RCC 7860 (cell line): ENCODE measurements at places on chromosomes 2 and 18.

DNA sequence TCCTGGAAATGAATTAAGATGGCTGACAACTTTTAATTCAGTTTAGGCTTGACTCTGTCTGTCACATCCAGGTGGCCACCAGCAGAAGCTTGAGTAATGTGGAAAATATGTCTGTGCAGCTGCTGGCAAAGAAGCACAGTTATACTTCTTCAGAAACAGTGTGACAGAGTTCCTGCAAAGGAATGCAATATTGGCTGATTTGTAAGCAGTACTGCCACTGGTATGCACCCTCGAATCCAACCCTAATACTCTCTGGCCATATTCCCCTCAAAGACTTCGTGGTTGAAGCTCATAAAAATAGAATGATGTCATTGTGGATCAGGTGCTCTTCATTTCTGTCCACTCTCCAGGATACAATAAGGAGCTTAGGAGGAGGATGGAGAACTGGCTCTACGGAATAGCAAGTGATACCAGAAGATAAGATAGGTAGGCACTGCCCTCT, 86.2 kb downstream of the METTL8 start:
- peak; percentile 88 for DNase-seq

DNA sequence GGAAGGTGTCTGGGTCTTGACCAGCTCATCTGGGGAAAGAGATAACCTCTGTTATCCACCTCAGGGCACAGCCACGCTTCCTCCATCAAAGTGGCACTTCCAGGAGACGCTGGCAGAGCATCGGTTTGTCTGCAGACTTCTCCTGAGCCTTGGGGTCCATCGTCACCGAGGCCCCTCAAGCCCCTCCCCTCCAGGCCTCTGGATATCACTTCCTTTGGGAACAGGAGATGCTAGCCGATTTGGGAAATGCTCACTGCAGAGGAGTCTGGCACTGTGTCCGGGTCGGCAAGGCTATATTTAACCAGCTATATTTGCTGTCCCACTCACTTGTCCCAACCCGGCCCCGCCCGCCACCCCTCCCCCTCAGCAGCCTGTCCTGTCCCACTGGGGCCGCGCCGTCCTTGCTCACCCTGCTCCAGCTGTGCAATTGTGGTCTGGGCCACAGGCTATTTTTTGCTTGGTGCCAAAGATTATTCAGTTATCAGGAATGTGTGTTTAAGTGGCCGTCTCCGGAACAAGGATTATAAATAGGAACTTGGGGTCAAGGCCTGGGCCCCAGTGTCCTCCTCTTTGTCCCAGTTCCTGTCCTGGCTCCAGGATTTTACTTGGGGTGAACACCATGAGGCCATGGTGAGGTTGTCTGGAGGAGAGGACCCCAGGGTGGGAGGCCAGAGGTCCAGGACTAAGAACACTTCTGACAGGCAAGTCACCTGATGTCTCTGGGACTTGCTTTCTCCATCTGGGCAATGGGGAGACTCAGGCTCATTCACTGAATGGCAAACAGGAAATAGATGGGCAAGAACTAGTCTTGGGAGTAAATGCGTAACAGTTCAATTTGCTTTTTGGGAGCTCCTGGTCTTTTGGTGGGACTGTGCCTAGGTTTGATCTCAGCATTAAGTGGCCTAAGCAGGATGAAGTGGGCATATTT, 263.6 kb downstream of the DYSF start:
- peak; percentile 81 for DNase-seq

GRCh38 chr2:128498589-128498988, 179.9 kb upstream of the HS6ST1 start:
- DNase-seq, result no peak

GRCh38 chr2:151280271-151280670, 9.2 kb downstream of the NMI start:
- peak; percentile 2 for DNase-seq

GRCh38 chr2:16200554-16201193, 260.3 kb downstream of the MYCN start:
- DNase-seq, result no peak

DNA sequence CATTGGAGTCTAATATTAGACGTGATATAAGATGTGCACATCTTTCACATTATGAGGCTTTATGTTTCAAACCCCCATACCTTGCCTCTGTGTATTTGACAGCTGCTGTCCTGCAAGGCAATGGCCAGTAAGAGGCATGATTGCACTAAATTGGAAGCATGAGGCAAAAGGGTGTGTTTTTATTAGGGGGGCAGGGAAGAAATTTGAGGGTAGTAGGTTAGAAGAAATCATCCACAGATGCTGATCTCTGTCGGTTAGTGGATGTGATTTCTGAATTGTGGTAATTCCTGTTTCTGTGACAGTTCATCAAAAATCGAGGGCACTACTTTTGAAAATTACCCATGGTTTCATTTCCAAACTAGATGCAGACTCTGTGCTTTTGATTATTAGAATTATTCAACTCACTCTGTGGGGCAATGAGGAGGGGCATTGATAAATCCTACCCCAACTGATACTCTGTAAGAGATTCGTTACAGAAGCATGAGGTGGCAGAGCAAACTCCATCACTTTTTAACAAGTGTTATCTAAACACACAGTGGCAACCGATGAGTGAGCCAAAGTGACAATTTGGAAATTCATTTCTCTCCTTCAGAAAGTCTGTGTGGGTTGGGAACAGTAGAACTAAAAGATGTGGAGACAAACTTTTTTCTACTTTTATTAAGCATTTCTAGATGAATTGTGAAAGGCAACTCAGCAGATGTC, 453.0 kb downstream of the ARHGAP15 start:
- DNase-seq, result no peak

- DNase-seq, result no peak
Observed at GRCh38 chr2:205586626-205587025, 95.7 kb upstream of the NRP2 start.

DNA sequence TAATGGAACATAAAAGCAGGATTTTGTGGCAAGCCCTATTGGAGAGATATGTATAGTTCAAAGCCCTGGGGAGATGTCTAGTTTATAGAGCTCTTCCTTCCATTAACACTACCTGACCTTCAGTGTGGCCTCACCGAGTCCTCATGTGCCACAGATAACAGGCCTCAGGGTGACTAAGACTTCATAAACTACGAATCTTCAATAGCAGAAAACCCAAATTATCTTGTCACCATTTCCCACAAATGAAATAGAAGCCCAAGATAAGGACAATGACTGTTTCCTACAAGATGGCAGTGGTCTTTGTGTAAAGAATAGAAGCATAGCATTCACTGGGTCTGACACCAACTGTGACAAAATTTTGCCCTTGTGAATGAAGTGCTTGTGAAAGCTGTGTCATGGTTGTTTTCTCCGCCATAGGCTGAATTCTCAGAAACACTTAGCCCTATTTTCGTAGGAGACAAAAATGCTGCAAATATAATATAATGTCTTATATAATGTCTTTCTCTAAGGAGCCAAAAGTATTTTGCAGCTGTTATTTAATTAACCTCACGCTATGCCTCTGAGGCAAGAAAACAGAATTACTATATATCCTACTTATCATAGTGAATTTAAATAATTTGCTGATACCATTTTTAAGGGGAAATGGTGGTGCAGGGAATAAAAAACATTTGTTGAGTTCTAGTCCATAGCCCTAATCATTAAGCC, 136.7 kb upstream of the CWC22 start:
- no peak for DNase-seq

DNA sequence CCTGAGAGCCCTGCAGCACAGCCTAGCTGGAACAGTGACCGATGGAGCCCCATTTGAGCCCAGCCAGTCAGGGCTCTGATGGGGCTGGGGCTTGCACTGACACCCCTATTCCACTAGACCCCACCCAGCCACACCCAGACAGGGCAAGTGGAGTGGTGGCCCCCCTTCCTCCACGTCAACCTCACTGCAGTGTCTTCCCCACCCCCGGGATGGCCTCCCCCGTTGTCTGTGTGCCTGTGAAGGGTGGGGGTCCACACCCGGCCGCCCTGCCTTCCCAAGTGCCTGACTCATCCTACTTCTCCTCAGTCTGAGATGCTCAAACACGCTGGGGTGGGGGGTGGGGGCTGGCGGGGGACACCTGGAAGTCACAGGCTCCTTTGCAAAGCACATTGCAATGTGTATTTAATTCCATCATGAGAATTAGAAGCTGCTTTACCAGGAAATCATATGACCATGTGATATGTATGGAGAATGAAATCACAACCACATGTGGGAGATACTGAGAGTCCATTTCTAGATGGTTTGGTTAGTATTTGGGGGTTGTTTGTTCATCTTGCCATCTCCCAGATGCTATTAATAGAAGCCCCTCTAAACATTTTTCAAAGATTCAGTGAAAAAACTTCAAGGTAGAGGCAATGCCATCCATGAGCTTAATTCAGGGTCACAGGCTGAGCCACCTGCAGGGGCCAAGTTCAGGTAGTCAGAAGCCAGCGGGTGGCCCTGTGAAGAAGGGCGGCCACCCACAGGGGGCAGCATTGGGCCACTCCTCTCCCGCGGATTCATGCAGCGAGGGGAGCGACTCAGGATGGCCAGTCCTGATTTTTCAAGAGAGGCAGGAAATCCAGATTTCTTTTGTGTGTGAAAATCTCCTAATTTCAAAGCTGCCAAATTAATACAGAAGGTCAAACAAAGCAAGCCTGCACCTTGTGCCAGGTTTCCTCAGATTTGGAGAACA, 22.7 kb upstream of the GMPPA start:
- DNase-seq, result peak; percentile 15

DNA sequence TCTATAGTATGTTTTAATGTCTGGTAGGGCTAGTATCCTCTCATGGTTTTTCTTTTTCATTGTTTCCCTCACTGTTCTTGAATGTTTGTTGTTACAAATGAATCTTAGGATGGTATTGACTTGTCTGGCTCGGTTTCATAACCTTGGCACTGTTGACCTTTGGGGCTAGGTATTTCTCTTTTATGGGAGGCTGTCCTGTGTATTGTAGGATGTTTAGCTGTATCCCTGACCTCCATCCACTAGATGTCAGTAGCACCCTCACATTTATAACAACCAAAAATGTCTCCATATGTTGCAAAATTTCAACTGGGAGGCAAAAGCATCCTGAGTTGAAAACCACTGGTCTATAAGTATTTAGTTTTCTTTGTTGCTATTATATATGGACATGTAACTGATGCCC, 7.0 kb upstream of the AOX1 start:
- DNase-seq, result peak; percentile 38

DNA sequence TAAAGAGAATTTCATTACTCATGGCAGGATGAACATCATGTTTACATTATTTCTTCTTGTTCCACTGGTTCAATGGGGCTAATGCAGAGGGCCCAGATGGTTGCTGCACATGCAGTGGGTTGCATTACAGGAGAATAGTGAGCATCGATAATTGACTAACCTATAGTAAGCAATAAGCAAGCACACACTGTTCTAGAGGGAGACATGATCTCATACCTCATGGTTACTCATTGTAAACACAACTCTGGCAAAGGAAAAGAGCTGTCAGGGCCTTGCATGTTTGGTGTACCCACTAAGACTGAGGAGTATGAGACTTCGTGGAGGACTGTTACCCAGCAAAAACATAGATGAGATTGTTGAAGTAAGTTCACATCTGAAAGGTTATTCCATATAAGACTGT, 885.6 kb upstream of the VRK2 start:
- DNase-seq, result no peak
